ENCODE measurements at places on chromosomes 1 and 21. TPM values are rescaled to one million over a fixed set of nuclear protein-coding genes. Genes with fewer than 3 reads are reported as not detected.

- H3K27me3 ChIP-seq, result no peaks in the 10 kb centered on the region
- H3K4me1 ChIP-seq, result peaks cover 29% of the 10 kb centered on the region
- peaks cover 53% of the 10 kb centered on the region for H3K36me3 ChIP-seq
- DNase-seq, result no peak
- H3K4me3 ChIP-seq, result no peak overlapping the region
- H3K27ac ChIP-seq, result no peak overlapping the region
Measured at GRCh38 chr1:15948091-15948591, 27.8 kb downstream of the ZBTB17 start.

RUNX3 gene
- polyA plus RNA-seq, result 4.8 TPM

- H3K4me3 ChIP-seq, result no peak overlapping the region
- peaks cover 6% of the 10 kb centered on the region for H3K27me3 ChIP-seq
- H3K36me3 ChIP-seq, result no peaks in the 10 kb centered on the region
- no peaks in the 10 kb centered on the region for H3K4me1 ChIP-seq
- no peak overlapping the region for H3K27ac ChIP-seq
Measured at GRCh38 chr1:212683357-212683722, 16.3 kb downstream of the BATF3 start.

GRCh38 chr1:92481971-92482664, 4.6 kb downstream of the GFI1 start:
- H3K36me3 ChIP-seq, result no peaks in the 10 kb centered on the region
- peak; percentile 45 for DNase-seq
- H3K4me3 ChIP-seq, result peak overlapping the region; percentile 35

NIT1 gene
- 80.6 TPM for polyA plus RNA-seq

- no peaks in the 10 kb centered on the region for H3K27me3 ChIP-seq
- DNase-seq, result no peak
- peaks cover 46% of the 10 kb centered on the region for H3K36me3 ChIP-seq
- H3K4me1 ChIP-seq, result no peaks in the 10 kb centered on the region
- no peak overlapping the region for H3K4me3 ChIP-seq
Measured at GRCh38 chr21:44330698-44331097, 8.5 kb downstream of the CFAP410 start.

GRCh38 chr1:165496501-165496900, 47.3 kb upstream of the LRRC52 start:
- H3K27me3 ChIP-seq, result no peaks in the 10 kb centered on the region
- H3K4me1 ChIP-seq, result no peaks in the 10 kb centered on the region
- H3K27ac ChIP-seq, result no peak overlapping the region

TTC34 gene
- 1.5 TPM for polyA plus RNA-seq

GRCh38 chr1:202661136-202661845, 49.0 kb downstream of the SYT2 start:
- no peaks in the 10 kb centered on the region for H3K4me1 ChIP-seq
- H3K27me3 ChIP-seq, result peaks cover 24% of the 10 kb centered on the region
- no peak overlapping the region for H3K27ac ChIP-seq
- H3K4me3 ChIP-seq, result no peak overlapping the region

DNA sequence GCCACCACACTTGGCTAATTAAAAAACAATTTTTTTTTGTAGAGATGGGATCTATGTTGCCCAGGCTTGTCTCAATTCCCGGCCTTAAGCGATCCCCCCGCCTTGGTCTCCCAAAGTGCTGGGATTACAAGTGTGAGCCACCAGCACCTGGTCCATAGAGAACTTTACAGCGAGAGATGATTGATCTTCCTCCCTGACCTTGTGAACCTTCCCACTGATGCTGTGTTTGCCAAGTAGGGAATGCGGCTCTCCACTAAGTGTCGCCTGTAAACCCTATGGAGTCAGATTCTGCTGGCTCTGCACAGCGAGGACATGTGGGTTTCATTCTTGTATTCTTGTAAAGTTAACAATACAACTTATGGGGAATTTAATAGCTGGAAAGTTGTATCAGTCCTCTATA, 81.3 kb upstream of the LYST start:
- DNase-seq, result no peak
- H3K27ac ChIP-seq, result no peak overlapping the region
- no peaks in the 10 kb centered on the region for H3K4me1 ChIP-seq
- no peaks in the 10 kb centered on the region for H3K36me3 ChIP-seq

- H3K36me3 ChIP-seq, result no peaks in the 10 kb centered on the region
- DNase-seq, result no peak
- peak overlapping the region; percentile 21 for H3K4me3 ChIP-seq
- H3K4me1 ChIP-seq, result no peaks in the 10 kb centered on the region
Measured at GRCh38 chr21:29939104-29939923, 482 bp downstream of the GRIK1 start.

DNA sequence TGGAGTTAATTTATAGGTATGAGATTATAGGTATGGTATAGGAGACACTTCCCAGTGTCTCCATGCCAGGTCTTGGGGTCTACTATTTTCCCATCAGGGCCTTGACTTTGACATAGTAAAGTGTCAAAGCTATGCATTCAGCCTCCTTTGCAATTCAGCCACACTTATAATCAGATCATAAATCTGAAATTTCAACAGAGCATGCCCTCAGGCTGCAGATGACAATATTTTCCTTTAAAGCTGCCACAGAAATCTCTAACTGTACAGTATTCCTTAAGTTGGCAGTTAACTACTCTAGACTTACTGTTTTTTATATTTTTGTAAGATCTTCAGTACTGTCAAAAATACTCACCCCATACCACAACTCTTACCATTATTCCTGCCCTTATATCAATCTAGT, 30.2 kb upstream of the RGS7 start:
- no peak for DNase-seq
- no peaks in the 10 kb centered on the region for H3K27me3 ChIP-seq
- no peaks in the 10 kb centered on the region for H3K36me3 ChIP-seq
- H3K4me1 ChIP-seq, result no peaks in the 10 kb centered on the region
- no peak overlapping the region for H3K4me3 ChIP-seq
- no peak overlapping the region for H3K27ac ChIP-seq

GRCh38 chr1:207076181-207076955, 12.3 kb upstream of the C4BPB start:
- H3K36me3 ChIP-seq, result peaks cover 38% of the 10 kb centered on the region
- no peaks in the 10 kb centered on the region for H3K27me3 ChIP-seq
- H3K27ac ChIP-seq, result no peak overlapping the region
- DNase-seq, result no peak

DNA sequence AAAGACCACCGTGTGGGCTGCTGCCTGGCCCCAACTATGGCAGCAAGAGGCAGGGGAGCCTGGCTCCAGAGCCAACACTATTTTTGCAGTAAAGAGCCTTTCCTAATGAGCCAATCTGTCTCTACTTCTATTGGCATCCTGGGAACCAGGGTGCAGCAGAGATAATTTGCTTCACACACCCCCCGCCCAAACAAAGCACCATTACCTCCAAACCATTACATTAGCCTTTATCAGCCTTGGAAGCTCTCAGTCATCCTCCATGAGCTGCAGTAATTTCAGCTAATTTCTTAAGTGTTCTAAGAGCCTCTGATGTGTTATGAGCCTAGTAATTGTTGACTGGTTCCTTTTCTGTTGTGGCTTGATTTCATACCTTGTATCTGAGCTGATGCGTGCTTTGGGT, 21.6 kb downstream of the ARMH1 start:
- H3K4me3 ChIP-seq, result no peak overlapping the region
- no peaks in the 10 kb centered on the region for H3K4me1 ChIP-seq
- no peak overlapping the region for H3K27ac ChIP-seq
- no peak for DNase-seq
- no peaks in the 10 kb centered on the region for H3K36me3 ChIP-seq

DENND2D gene
- 40.0 TPM for polyA plus RNA-seq

GRCh38 chr1:165592945-165593823, 37.9 kb upstream of the MGST3 start:
- no peaks in the 10 kb centered on the region for H3K36me3 ChIP-seq
- H3K4me3 ChIP-seq, result no peak overlapping the region
- DNase-seq, result peak; percentile 45

CHODL gene
- polyA plus RNA-seq, result 1.2 TPM

DNA sequence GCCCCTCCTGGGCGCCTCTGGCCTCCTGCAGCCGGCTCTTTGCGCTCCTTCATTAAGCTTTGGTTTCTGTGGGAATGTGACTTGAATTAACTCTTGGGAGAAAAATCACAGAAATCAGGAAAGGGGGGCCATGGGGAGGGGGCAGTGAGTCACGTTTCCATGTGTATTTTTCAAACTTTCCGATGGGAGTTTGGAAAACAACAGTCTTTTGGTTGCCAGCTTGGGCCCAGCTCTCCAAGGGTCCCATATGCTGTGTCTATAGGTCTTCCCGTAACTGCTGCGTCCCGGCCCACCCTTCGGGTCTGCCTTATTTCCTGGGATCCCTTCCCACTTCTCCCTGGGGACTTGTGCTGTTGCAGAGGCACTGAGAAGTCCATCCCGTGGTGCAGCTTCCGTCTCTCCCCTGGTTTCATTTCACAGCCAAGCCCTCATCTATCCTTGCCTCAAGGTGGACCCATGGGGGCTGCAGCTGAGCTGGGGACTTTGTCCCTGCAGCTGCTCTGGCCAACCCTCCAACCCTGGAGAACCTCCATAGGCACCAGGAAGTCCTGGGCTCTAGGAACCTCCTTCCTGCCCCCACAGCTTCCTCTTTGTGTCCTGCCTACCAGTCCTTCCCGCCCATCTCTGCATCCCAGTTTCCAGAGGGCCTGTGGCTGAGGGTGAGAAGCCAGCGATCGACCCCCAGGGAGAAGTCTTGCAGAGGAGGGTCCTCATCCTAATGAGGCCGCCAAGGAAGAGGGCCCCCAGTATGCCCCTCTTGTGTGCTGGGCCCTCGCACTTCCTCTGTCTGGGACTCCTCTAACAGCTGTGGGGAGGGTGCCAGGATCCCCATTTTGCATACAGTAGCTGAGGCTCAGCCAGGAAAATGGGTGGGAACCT, 11.6 kb upstream of the LMNA start:
- no peak overlapping the region for H3K4me3 ChIP-seq
- H3K36me3 ChIP-seq, result no peaks in the 10 kb centered on the region
- DNase-seq, result peak; percentile 82
- H3K27ac ChIP-seq, result peak overlapping the region; percentile 83

DNA sequence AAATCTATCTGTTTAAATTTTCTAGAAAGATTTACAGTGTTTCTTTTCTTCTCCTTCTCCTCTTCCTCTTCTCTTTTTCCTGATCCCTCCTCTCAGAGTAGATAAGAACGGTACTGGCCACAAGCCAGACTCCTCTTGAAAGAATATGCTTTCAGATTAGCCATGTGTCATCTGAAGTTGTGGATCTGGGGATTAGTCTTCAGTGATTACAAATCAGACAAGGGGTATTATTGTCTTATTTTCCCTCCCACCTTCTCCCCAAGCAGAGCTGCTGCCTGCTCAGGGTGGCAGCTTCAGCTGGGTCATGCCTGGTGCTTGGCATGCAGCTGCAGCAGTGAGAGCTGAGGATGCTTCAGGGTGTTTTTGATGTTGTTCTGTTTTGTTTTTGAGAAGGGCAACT, 42.7 kb downstream of the SGIP1 start:
- no peak overlapping the region for H3K4me3 ChIP-seq
- DNase-seq, result no peak
- H3K27ac ChIP-seq, result no peak overlapping the region
- H3K27me3 ChIP-seq, result no peaks in the 10 kb centered on the region

- no peaks in the 10 kb centered on the region for H3K27me3 ChIP-seq
- no peak overlapping the region for H3K27ac ChIP-seq
Measured at GRCh38 chr1:221274373-221274772, 395.1 kb downstream of the HLX start.

DNA sequence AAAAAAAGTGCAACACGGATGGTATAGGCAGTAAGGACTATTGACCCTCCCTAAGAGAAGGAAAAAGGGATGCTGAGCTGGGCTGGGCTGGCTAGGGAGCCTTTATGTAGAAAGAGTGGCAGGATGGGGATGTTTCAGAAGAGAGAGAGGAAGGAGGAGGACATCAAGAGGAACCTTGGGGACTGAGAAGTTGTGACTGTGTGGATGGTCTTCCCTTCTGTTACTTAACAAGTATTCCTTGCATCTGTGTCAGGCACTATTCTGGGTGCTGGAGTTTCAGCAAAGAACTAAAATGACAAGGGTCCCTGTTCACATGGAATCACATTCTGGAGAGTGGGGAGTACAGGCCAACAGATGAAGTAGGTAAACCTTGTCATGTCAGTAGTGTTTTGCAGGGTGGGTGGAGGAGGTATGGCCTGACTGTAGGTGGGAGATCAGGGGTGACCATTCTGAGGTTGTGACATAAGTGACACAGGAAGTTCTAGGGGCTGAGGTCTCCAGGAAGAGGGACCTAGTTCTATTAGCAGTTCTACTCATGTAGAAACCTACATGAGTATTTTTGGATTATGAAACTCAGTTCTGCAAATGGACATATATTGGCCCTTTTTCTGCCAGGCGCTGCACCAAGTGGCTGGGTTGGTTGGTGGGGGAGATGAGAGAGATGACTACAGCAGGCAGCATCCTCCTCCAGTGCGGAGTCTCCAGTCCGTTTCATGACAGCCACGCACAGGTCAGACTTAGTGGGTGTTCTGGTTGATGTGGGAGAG, 53.8 kb downstream of the PRDM2 start:
- peaks cover 9% of the 10 kb centered on the region for H3K36me3 ChIP-seq
- no peak overlapping the region for H3K27ac ChIP-seq
- no peak overlapping the region for H3K4me3 ChIP-seq
- H3K4me1 ChIP-seq, result peaks cover 3% of the 10 kb centered on the region
- DNase-seq, result no peak
- no peaks in the 10 kb centered on the region for H3K27me3 ChIP-seq

- no peak for DNase-seq
- no peak overlapping the region for H3K4me3 ChIP-seq
- H3K27ac ChIP-seq, result no peak overlapping the region
Measured at GRCh38 chr1:170366980-170367379, 165.0 kb upstream of the GORAB start.

NRAS gene
- polyA plus RNA-seq, result 49.7 TPM

GRCh38 chr1:69163241-69163640, 404.5 kb upstream of the LRRC7 start:
- no peak for DNase-seq
- H3K27ac ChIP-seq, result no peak overlapping the region
- H3K27me3 ChIP-seq, result no peaks in the 10 kb centered on the region
- H3K36me3 ChIP-seq, result no peaks in the 10 kb centered on the region
- no peaks in the 10 kb centered on the region for H3K4me1 ChIP-seq
- H3K4me3 ChIP-seq, result no peak overlapping the region

GRCh38 chr1:243266231-243266630, 10.4 kb downstream of the SDCCAG8 start:
- DNase-seq, result no peak
- H3K27ac ChIP-seq, result no peak overlapping the region
- H3K36me3 ChIP-seq, result peaks cover 3% of the 10 kb centered on the region

TINAGL1 gene
- 37.7 TPM for polyA plus RNA-seq
